ENCODE measurements at places on chromosomes 1 and 21.

DNA sequence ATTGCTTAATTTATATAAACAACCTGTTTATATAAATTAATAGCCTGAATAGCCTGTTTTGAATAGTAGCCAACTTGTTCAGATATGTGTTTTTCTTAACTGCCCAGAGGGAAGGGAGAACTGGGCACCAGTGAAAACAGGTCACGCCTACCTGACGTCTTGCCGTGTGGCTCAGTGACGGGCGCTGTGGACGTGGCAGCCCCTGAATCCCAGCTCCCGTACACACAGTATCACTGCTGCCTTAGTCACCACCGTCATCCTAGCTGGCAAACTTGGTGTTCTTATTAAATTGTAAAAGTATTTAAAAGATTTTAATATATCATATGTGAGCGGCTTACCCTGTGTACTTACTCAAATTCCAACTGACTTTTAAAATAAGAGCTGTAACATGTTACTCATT lies 35.4 kb upstream of the TRAPPC10 start:
- no peak for DNase-seq

DNA sequence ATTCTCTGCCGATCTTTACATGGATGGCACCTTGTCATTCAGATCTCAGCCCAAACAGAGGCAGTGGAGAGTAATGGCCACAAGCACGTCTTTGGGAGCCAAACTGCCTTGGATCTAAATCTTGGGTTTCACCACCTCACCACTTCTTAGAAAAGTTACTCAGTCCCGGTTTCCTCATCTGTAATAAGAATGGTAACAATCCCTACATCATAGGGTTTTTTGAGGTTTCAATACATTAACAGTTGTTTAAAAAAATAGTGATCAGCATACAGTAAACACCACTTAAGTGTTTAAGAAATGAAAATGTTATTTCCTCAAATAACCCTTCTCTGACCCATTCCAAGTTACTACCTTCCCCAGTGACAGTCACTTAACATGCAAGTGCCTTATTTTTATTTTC lies 38.5 kb upstream of the KCNA3 start:
- no peak for DNase-seq

GRCh38 chr1:168613691-168614231 lies 37.4 kb downstream of the XCL1 start:
- no peak for DNase-seq

- no peak for DNase-seq
These were observed 80.9 kb downstream of the ATP1A1 start for GRCh38 chr1:116453906-116454305.

DNA sequence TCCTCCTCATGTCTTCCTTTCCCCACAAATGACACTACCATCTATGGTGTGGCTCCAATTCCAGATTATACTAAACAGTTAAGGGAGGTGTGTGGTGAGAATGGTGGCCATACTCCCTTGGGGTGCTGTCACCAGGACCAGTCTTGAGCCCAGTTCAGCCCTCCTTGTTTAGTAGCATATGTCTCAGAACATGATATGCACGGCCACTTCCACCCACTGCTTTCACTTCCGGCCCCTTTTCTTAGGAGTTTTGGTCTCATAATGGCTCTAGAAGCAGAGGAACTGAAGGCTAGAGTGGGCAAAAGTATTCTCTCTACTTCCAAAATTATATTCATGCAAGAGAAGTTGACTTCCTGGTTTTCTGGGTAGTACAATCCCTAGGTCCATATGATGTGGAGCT lies 45.3 kb upstream of the CACNA1E start:
- DNase-seq, result no peak

- no peak for DNase-seq
These were observed 520 bp downstream of the TARS2 start for GRCh38 chr1:150487763-150488115.

DNA sequence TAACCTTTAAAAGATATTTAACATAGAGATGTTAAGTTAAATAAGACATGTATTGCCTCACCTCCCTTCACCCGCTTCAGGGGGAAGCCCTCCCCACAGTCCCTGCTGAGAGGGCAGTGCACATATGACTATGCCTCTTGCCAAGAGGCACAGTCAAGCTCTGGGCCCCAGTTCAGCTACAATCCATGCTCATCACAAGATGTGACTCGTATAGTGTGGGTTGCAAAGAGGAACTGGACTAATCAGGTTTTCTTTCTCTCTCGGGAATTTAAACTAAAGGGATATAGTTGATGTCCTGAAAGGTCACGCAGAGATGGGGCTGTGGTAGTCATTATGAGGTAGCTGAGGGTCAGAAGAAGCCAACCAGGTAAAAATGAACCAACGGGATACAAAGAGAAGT lies 35.6 kb downstream of the LYST start:
- DNase-seq, result peak; percentile 49

GRCh38 chr1:156295391-156295947 lies at the start of gene GLMP:
TSS of gene GLMP (minus strand) at chr1:156295679. CDS start at chr1:156295645, 34 bp downstream.
- peak; percentile 70 for DNase-seq

GRCh38 chr1:17075470-17076255 lies 21.8 kb upstream of the SDHB start:
- no peak for DNase-seq

GRCh38 chr1:190046231-190046630 lies 431.4 kb downstream of the BRINP3 start:
- DNase-seq, result no peak

Data from iris pigment epithelial cell (primary cell).